ENCODE measurements at places on chromosomes 6 and 20. TPM values are rescaled to one million over a fixed set of nuclear protein-coding genes. Genes with fewer than 3 reads are reported as not detected.
A peak's percentile ranks its signal among the peaks of the same experiment; 100 is the strongest.

DNA sequence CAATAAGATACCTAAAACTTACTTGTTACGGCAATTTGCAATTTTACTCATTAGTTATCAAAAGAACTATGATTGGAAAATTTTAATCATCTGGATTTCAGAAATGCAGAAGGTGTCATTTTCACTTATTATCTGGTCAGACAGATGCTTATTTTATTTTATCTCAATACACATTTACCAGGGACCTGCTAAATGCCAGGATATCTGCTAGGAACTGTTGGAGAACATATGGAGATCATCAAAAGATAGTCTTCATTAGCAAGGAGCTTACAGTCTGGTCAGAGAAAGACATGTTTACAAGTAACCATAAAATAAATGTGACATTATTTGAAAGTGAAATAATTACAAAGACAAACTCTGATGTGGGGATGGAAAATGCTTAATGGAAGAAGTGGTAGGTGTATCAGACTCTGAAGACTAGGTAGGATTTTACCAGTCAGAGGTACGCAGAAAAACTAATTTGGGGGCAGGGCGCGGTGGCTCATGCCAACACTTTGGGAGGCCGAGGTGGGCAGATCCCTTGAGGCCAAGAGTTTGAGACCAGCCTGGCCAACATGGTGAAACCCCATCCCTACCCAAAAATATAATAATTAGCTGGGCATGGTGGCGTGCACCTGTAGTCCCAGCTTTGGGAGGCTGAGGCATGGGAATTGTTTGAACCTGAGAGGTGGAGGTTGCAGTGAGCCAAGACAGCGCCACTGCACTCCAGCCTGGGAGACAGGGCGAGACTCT lies 137.8 kb downstream of the MYB start:
- no peak for DNase-seq

DACT2 gene
- 0.26 TPM for total RNA-seq

DNA sequence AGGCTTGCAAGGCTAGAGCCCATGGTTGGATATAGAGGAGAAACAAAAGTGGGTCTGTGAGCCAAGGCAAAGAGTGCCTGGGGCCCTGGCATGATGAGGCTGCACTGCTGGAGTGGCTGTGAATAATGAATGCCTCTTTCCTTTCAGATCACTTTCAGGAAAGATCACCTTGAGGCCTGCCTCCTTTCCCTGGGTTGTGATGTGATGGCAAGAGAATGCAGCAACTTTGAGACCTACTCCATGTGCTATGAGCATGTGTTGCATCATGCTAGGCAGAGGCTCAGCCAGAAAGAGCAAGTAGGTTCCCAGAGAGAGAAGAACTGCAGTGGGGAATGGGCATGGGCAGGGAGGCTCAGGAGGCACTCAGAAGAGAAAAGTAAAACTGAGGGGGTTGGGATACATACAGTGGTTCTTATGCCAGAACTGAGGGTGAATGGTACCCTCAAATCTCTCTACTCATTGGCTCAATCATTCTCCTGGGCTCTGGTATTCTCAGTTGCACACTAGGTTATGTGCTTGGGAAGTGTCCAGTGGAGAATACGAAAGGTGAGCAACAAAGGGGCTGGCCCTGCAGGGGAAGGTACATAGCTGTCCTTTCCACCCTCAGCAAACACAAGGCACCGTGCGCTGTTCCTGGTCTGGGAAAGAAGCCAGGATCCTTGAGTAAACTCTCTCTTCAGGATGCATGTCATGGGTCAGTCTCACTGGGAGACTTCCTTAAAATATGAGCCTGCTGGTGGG lies 45.9 kb downstream of the CD164 start:
- peak; percentile 90 for DNase-seq

TNNC2 gene
- not detected for total RNA-seq

OPRL1 gene
- total RNA-seq = under 0.01 TPM

SCRT2 gene
- not detected for total RNA-seq

CCN6 gene
- not detected for total RNA-seq

DNA sequence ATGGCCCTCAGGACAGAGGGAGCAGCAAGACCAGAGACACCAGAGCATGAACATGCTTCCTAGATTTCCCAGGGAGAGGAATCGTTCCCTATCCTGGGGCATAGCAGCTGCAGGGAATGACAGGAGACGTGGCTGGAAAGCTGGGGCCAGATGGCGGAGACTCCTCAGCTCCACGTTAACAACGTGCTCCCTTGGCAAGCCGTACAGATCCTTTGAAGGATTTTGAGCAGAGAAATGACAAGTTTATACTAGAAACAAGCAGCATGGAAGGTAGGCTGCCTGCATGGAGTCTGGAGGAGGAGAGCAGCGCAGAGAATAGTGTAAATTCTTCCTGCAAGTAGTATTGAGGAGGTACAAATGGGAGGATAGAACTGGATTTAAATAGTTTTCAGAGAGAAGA lies 11.7 kb downstream of the MYLIP start:
- DNase-seq = no peak

TRIM15 gene
- total RNA-seq = not detected

- peak; percentile 22 for DNase-seq
Observed at GRCh38 chr20:32521780-32522525, 63.2 kb downstream of the NOL4L start.

PCMT1 gene
- total RNA-seq = 159 TPM

DNA sequence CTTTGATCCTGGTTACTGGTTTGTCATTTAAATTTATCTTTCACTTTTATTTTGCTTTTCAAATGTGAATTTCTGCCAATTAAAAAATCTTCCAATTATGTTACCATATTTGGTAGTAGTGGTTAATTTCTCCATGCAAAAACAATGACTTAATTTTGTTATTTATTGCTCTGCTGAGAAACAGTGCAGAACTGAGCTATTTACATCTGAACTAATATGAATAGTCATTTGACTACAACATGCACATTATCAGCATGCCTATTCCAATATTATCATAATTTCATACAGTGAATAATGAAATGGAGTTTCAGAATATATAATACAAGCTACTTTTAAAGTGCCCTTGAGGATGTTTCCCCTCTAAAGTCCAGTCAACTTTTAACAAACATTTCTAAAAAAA lies 517 bp downstream of the PLN start:
- no peak for DNase-seq

- DNase-seq = no peak
Observed at GRCh38 chr6:149176971-149177667, 140.4 kb upstream of the TAB2 start.

FRS3 gene
- 0.77 TPM for total RNA-seq

VARS1 gene
- 53.2 TPM for total RNA-seq

GRCh38 chr6:155301867-155302266 lies 12.4 kb downstream of the TFB1M start:
- no peak for DNase-seq

GRCh38 chr20:36802326-36803222 lies 29.0 kb upstream of the DSN1 start:
- peak; percentile 12 for DNase-seq

DNA sequence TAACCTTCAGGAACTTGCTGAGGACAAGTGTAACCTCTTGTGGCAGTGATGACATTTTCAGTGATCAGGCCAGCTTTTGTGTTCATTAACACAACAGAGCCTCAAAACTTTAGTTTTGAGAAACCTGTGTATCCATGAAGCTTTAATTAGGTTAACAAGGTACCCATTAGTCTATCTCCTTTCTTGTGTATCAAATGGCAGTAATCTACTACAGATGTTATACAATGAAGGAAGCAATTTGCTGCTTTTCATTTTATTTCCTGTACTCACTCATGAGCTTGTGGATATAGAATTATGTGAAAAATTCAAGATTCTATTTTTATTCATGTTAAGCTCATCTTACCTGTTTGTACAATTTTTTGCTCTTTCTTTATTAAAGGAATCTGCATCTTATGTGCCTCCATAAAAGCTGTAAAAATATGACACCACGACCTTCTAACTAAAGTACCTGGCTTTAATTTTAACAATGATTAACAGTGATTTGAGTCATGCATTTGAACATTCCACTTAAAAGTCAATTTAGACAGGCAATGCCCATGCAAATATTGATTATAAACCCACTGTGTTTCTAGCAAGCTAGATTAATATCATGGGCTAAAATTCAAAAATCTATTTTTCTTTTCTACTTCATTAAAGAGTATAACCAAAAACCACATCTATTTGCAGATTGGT lies 897.3 kb downstream of the KIF16B start:
- DNase-seq = no peak

GRCh38 chr6:37947468-37947867 lies 127.9 kb downstream of the ZFAND3 start:
- DNase-seq = no peak

- DNase-seq = no peak
Observed at GRCh38 chr6:3745566-3746118, 5.9 kb downstream of the PXDC1 start.

- no peak for DNase-seq
Observed at GRCh38 chr6:166644681-166645080, 17.6 kb upstream of the RPS6KA2 start.

DNA sequence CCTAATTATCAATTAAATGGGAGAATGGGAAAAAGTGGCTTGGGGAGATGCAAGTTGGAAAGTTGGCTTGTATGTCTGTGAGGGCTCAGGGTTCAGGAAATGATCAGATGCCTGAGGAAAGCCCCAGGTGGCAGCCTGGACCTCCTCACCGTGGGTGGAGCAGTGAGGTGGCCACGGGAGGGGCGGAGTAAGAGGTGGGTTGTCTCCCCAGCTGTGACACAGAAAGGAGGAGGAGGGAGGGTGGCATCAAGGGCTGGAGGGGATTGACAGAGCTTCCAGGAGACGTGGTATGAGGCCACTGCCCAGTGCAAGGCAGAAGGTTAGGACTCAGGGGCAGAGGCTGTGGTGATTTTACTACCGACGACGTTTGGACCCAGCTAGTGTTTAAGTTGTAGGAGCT lies 672.2 kb downstream of the PRKN start:
- no peak for DNase-seq

GRCh38 chr20:59123011-59123677 lies 40.5 kb upstream of the ZNF831 start:
- no peak for DNase-seq

DNA sequence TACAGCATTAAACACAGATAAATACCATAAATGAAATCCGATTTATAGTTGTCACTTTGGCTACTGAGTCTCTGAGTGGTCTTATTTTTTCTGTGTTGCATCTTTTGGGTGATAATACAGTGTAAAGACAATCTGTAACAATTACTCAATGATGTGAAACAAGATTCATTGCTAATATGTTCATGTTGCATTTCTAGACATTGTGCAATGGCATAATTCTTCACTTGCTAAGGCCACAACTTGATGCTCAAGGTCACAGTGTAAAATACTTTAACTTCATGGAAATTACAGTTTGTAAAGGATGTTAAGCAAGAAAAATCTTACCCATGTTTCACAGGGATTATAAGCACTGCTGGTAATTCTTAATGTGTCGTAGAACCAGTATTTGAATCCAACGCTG lies 74.9 kb upstream of the SMLR1 start:
- DNase-seq = no peak

DNA sequence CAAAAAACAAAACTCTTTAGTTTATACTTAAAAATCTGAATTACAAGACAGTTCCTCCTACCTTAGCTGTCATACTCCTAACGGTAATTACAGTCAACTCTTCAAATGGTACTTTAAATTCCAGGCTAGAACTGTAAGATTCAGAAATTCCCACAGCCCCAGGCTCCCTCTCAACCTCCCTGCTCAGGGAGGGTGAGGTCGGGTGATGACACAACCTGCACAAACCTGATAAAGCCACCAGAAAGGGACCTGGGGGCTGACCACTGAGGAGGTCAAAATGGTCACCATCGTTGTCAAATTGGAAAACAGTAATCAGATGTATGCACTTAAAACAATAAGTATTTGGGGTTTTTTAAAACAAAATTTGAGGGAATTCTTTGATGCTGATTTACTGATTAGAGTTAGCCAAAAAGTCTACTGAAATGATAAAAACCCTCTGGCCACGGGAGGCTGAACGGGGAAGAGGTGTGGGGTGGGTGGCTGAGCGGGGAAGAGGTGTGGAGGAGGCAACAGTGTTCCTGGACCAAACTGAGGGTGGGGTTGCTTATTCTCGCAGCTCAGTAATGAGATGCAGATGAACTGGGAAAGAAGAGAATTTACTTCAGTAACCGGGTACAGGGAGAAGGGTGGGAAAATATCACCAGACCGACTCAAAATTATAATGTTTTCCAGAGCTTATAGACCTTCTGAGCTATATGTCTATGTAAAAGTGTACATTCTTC lies 52.4 kb downstream of the SLC22A1 start:
- DNase-seq = no peak

HLA-DOA gene
- not detected for total RNA-seq

OR2H1 gene
- not detected for total RNA-seq

DNA sequence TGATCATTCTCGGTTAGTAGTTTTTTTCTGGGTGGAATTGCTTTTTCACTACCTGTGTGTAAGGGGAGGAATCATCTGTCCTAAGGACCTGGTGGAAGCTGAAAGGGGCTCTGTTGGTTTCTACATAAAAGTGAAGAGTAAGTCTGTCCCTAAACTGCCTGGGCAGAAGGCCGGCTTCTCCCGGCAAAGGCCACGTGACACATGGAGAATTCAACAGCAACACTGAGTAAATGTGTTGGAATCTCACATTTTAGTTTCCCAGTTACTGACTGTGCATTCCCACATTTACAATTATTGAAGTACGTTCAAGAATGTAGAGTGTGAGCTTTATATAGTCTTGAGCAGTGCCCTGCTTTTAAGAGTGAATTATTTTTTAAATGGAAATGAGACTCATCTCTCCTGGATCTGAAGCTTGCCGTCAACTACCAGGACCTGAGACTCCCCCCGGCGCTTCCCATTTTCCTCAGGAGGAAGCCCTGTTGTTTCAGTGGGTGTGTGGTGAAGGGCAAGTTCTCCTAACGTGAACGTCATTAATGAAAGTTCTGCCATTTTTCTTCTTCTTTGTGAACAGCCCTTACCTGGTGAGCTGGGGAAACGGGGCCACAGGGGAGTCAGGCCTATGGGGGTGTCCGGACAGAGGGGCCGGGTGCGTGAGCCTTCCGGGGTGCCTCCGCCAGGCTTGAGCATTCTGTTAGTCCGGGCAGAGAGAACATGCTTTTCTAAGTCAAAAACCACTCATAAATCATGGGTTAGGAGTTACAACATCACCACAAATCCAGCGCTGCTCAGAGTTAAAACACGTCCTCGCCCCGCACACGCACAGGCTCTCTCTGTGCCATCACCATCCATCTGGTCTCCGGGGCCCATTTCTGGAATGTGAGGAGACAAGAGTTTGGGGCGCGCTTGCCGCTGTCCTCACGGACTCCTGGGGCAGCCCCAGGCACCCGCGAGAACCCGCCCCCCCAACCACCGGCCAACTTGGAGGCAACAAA lies 56.6 kb upstream of the SMOC2 start:
- no peak for DNase-seq

OXT gene
- not detected for total RNA-seq
